Adipocyte (in vitro differentiated cells): ENCODE measurements at places on chromosomes 3 and 15.
A peak's percentile ranks its signal among the peaks of the same experiment; 100 is the strongest.

- peak; percentile 83 for DNase-seq
Observed at GRCh38 chr3:15795651-15796308, 2.0 kb downstream of the ANKRD28 start.

GRCh38 chr15:31435261-31435911 is 108.8 kb downstream of the KLF13 start:
- DNase-seq: peak; percentile 76

GRCh38 chr15:38029736-38030135 is 95.3 kb downstream of the TMCO5A start:
- peak; percentile 27 for DNase-seq

DNA sequence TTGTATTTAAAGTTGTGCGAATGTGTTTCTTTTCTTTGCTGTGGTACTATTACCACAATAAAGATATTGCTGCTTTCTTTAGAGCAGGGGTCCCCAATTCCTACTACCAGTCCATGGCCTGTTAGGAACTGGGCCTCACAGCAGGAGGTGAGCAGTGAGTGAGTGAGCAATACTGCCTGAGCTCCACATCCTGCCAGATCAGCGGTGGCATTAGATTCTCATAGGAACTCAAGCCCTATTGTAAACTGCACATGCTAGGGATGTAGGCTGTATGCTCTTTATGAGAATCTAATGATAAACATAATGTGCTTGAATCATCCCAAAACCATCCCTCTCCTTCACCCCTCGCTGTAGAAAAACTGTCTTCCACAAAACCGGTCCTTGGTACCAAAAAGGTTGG is 41.6 kb downstream of the DMXL2 start:
- no peak for DNase-seq

DNA sequence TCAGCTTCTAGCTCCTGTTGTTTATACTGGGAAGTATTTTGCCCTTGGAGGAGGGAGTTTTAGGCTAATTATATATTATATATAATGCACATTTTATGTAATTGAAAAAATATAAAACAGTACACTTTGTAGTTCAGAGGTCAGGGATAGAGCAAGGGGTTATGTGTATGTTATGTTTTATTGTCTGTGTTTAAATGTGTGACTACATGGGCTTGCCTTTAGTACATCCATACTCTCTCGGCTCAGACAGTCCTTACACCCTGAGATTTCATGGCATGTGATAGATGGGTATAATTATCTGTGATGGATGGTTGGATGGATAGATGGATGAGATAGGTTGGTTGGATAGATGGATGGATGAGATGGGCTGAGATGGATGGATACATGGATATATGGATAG is 17.4 kb upstream of the ST3GAL6 start:
- DNase-seq: no peak

DNA sequence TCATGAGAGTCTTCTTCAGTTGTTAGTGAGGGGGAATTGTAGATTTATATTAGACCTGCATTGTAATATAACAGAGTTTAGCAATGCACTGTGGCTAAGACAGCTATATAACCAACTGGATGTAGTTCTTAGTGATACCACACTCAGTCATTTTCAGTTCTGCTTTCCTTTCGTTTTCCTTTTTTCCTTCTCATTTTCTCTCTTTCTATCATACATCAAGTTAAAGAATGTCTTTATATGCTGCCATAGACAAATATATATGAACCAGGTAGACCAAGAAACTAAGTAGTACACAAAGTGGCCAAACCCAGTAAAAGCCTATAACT is 43.7 kb upstream of the CD47 start:
- no peak for DNase-seq

DNA sequence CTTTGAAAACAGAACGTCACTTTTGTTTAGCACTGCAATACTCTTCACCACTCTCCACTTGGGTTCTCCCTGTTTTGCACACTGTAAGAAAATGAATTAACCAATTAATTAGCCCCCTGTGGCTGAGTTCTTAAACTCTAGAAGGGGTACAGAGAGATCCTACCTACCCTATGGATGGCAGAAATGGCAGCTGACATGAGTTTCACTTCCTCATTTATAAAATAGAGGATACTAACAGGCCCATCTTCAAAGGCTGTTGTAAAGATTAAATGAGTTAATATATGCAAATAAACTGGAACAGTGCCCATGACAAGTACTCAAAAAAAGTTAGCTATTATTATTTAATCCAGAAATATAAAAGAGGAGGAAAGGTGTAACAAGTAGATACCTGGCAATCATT is 36.9 kb downstream of the SUCLG2 start:
- DNase-seq: no peak

DNA sequence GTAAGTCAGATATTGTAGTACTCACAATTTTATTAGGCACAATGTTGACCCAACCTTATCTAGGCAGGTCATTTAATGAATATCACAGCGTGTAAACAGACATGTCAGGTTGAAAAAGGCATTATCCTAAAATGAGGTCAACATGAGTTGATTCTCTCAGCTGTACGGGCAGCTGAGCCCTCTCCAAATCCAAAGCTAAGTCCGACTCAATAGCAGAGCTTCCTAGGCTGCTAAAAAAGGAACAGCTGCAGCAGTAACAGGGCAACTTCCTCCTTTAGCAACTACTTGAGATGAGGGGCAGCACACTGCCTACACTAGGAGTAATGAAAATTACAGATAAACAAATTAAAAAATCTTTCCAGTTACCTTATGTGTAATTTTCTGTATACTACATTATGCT is 189.2 kb downstream of the CADM2 start:
- no peak for DNase-seq

DNA sequence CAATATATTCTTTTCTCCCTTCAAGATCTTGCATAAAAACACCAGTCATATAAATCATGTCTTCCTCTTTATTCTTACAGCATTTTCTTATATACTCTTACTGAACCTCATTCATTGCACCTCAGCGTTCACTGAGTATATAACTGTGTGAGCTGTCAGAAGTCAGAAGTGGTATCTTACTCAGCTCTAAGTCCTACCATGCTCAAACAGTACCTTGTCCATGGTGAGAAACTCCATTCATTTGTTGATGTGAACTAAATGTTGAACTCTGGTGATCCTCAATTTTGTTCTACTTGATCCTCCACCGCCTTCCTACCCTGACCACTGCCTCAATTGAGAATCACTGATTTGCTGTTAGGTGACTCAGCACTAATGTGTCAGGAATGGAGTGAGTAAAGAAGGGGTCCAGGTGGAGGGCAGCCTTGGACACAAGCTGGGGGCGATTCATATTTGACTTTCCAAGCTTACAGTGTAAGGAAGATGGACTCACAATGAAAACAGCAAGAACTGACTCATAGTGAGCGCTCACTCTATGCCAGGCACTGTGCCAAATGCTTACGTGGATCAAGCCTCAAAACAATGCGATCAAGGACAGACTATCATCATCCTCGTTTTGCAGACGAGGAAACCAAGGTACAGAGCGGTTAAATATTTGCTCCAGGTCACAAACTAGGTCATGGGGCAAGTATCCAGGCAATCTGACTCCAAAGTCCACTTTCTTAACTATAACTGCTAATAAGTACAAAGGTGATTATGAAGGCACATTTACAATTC is 13.5 kb upstream of the ZFYVE19 start:
- DNase-seq: peak; percentile 87

DNA sequence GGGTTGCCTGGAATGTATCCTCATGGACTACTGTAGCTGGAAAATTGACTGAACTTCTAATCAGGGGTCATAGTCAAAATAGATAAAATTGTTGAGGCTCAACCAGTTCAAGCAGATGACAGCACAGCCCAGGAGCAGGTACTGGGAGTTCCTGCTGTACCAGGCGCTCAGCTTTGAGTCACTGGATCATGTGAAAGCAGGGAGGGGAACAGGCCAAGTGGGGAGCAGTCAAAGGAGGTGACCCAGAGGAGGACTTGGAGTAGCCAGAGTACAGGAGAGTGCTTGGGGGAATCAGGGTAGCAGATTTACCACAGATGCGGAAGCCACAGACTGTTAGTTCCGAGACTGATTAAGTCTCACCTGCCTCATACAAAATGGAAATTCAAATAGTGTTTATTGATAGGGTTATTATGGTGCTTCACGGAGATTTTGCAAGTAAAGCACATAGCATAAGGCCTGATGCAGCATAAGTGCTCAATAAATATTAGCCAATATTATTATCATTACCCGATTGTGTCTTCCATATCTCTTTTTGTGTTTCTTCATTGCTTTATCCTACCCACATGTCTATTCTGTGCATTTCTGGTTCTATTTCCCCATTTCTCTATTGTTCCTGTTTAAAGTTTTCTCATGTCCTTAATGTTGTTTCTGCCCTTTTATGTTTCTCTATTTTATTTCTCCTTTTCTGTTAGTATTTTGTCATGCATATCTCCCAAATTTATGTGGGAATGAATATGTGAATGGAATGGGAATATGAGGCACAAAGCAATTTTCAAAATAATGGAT is 369.2 kb upstream of the MCTP2 start:
- DNase-seq: no peak
